ENCODE measurements at places on chromosomes 3 and 15.
A peak's percentile ranks its signal among the peaks of the same experiment; 100 is the strongest.

- DNase-seq: no peak
Measured at GRCh38 chr15:58380280-58380945, 51.4 kb upstream of the LIPC start.

GRCh38 chr15:62966294-62967078 lies 76.1 kb upstream of the TPM1 start:
- DNase-seq: no peak

DNA sequence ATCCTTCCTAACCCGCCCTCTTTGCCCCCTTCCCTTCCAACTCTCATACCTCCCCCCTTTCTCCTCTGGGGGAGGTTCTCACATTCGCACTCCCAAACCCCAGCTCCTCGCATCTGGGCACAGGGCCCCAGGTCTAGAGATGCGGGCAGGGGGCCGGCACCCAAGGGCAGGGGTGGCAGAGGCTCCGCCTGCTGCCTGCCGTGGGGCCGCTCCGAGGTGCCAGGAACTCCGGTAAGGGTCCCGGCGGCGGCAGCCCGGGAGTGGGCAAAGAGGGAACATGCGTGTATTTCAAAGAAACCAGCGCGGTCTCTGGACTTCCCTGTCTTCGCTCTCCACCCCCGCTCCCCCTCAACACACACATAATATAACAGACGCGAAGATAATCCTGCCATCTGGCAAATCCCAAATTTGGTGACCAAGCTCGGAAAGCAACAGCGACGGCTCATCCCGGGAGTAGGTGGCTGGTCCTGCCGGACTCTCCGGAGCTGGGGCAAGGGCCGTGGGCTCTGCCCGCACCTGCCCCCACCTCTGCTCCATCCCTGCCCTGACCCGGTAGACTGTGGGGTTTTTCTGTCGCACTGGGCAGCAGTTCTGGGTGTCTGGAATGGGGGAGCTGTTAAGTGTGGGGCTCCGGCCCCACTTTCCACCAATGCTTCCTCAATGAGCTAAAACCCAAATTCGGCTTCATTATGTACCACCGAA lies 31.0 kb downstream of the NR2F2 start:
- DNase-seq: no peak

- DNase-seq: peak; percentile 81
Measured at GRCh38 chr3:16177962-16178627, 3.6 kb downstream of the GALNT15 start.

GRCh38 chr3:97711654-97712053 lies 52.9 kb upstream of the ARL6 start:
- no peak for DNase-seq

Data from Caco-2 (cell line).